Liver (tissue), 10 donors: ENCODE measurements at places on chromosomes 3 and 15.

DNA sequence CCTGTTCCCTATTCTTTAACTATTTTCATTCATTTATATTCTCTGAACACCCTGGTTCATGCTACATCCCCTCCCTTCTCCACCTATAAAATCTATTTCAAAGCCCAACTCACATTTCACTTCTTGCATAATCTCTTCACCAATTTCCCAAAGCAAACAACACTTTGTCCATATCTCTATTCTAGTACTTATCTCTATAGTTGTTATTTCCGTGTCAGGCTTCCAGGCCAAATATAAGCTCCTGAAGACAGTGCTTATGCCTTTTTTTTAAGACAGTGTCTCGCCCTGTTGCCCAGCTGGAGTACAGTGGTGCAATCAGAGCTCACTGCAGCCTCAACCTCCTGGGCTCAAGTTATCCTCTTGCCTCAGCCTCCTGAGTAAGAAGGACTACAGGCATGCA, 43.6 kb downstream of the DNAH12 start:
- DNase-seq: no peak

GRCh38 chr3:24400450-24400849, 94.2 kb downstream of the THRB start:
- no peak for DNase-seq

- DNase-seq: no peak
Measured at GRCh38 chr3:15638193-15638890, 36.8 kb downstream of the BTD start.

DNA sequence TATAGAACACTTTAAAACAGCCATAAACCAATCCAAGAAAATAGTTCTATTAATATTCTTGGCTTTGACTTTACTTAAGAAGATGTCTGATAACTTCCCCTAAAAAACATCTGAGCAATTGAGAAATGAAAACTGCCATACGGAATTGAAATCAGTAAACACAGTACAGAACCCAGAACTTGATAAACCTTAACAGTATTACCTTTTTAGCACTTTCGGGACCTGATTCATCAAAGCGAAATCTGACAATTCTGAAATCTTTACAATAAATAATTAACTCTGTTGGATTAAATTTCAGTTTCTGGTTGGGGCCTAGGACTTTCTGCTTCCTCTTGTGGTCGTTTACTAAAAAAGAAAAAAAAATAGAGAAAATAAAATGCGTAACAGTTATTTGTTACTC, 17.3 kb downstream of the MTMR10 start:
- DNase-seq: no peak

DNA sequence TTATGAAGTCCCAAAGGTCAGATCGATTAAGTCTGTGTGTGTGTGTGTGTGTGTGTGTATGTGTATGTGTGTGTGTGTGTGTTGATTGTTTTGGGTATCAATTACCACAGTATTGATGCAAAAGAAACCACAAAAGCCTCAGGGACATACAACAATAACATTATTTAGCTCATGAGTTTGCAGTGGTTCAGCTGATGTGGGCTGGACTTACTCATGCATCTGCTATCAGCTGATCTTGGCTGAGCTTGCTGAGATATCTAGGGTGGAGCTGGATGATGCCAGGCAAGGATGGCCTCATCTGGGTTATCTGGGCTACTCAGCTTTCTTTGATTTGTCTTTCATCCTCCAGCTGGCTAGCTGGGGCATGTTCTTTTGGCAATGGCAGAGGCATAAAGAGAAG, 82.4 kb upstream of the PRR23C start:
- no peak for DNase-seq

- no peak for DNase-seq
Measured at GRCh38 chr15:53033709-53034108, 243.6 kb upstream of the ONECUT1 start.

GRCh38 chr3:16794257-16794656, 90.5 kb upstream of the PLCL2 start:
- no peak for DNase-seq

GRCh38 chr15:60551147-60551780, 72.3 kb upstream of the ICE2 start:
- DNase-seq: no peak

DNA sequence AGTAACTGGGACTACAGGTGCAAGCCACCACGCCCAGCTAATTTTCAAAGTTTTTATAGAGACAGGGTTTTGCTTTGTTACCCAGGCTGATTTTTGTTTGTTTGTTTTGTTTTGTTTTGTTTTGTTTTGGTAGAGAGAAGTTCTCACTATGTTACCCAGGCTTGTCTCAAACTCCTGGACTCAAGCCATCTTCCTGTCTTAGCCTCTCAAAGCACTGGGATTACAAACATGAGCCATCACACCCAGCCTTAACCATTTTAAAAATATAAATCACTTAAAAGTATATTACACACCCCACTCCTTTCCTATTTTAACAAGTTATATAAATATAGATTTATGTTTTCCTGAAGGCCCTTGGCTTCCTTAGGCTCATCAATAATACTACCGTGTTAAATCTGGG, 6.5 kb upstream of the DYNC1LI1 start:
- no peak for DNase-seq

- DNase-seq: no peak
Measured at GRCh38 chr3:126515066-126515706, 2.4 kb downstream of the UROC1 start.

DNA sequence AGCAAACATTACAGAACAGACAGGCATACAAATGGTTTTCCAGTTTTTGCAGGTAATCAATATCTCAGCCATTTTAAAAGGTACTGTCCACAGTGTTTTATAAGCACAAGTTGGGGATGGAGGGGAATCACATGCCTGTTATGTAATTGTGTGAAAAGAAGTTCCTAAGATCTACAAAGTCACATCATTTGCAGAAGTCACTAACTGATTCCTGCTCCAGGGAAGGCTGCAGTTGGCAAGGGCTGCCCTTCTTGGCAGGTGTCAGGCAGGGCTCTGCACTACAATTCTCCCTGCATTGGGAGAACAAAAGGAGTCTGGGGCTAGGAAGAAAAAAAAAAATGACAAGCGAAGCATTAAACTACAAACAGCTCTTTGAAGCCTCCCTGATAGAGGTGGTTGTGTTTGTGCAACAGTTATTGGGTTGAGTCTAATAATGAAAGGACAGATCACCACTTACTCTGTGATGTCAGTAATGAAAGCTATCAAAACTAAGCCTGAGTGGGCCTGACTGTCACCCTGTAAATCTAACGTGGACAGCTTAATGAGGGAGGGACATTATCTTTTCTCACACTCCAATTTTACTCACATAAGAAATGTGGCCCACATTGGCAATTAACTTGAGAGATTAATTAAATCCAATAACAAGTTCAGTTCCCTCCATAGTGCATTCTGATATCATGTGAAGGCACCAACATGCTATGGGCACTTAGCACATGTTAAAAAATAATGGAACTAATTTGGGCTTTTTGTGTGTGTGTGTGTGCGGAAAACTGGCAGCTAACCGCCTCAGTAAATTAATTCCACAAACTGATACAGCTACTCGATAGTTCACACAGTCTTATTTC, 242.9 kb downstream of the FHIT start:
- no peak for DNase-seq

- no peak for DNase-seq
Measured at GRCh38 chr15:70480196-70480856, 283.0 kb downstream of the UACA start.

DNA sequence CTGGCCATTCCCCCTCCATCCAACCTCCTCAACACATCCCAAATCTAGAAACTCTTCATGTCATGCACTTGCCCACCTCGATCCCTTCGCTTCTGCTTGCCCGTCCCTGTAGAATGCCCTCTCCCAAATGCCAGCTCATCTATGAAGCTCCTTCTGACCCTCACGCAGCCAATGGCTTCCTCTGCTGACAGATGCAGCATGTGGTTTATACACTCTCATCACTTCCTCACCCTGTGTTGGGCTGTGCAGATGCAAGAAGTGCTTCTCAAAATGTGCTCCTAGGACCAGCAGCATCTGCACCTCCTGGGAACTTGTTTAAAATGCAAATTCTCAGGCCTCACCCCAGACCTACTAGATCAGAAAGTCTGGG, 51.7 kb downstream of the SEMA5B start:
- no peak for DNase-seq

GRCh38 chr3:12222775-12223485, 64.2 kb upstream of the TIMP4 start:
- DNase-seq: no peak

DNA sequence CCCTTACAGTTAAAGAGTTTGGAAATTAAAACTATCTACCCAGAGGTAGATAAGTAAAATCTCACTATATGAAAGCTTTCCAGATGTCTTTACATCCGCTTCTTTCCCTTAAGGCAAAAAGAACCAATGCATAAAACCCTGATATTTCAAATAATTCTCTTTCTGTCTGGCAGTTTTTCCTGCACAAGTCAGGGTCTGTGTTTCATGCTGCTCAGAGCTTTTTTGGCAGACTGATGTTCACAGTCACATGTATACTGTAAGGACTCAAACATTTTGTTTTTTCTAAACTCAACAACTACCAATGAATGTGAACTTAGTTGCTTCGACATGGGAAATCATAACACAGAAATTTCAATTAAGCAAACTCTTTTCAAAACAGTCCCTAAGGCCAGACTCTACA, 988.4 kb downstream of the EPHA3 start:
- no peak for DNase-seq
